Stimulated activated CD8-positive, alpha-beta memory T cell treated with anti-CD3 and anti-CD28 coated beads, Interleukin-4, amount 100 ng/mL, for 4 hours (primary cell): ENCODE measurements at places on chromosomes 5 and 9.

GRCh38 chr9:89515416-89515815, 17.5 kb upstream of the SEMA4D start:
- DNase-seq: no peak

GRCh38 chr9:78003730-78004129, 27.9 kb downstream of the GNAQ start:
- DNase-seq: no peak

DNA sequence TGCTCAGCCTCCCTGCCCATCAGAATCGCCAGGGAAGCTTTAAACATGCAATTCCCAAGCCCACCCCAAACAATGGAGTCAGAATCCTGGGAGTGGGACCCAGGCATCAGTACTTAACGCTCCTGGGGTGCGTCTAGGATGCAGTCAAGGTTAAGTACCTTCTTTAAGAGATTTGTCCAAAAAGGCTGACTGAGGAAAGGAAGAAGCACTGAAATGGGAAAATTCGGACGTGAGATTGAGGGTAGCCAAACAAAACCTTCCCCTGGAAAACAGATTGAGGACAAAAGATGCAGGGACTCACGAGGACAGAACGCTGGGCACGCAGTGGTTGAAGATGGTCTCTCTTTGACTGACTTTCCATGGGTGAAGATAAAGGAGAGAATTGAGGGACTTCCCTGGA, 143.5 kb downstream of the MTX3 start:
- no peak for DNase-seq

GRCh38 chr9:111427186-111427585, 57.0 kb downstream of the ECPAS start:
- no peak for DNase-seq

- no peak for DNase-seq
Observed at GRCh38 chr9:107793541-107793940, 304.0 kb upstream of the KLF4 start.

DNA sequence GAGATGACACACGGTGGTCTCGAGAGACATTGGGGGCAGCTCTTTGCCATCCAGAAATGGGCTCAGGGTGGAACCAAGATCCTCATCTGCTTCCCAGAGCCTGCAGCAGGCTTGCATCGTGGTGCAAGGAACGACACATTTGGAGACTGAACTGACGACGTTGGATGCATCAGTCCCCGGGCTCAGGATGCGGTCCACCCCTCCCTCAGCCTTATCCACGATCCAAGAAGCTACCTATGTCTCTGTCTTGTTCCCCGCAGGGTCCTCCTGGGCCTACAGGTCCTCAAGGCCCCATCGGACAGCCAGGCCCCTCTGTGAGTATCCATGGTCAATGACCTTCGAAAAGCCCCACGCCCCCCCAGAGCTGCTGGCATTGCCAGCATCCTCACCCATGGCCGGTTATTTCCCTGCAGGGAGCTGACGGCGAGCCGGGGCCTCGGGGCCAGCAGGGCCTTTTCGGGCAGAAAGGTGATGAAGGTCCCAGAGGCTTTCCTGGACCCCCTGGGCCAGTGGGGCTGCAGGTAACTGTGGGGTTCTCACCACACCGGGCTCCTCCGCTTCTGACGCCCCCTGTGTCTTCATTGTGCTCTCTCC, 69.4 kb upstream of the FCN2 start:
- no peak for DNase-seq

DNA sequence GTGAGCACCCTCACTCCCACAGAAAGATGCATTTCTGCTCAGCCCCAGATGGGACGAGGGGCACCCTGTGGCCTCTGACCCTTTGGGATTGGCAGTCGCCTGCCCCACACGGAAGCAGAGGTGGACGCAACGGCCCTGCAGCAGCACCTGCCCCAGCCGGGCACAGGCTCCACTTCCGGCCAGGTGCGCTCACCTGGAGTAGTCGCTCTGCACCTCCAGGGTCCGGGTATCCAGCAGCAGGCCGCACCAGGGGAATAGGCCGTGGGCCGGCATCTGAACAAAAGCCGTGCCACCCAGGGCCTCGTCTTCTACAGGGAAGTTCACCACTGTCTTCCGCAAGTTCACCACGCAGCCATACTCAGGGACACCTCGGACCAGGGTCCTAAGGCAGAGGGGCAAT, 30.7 kb downstream of the TERT start:
- DNase-seq: no peak

- no peak for DNase-seq
Observed at GRCh38 chr9:5869315-5870019, 21.2 kb upstream of the MLANA start.

GRCh38 chr5:173090639-173091038, 34.5 kb downstream of the CREBRF start:
- DNase-seq: no peak

DNA sequence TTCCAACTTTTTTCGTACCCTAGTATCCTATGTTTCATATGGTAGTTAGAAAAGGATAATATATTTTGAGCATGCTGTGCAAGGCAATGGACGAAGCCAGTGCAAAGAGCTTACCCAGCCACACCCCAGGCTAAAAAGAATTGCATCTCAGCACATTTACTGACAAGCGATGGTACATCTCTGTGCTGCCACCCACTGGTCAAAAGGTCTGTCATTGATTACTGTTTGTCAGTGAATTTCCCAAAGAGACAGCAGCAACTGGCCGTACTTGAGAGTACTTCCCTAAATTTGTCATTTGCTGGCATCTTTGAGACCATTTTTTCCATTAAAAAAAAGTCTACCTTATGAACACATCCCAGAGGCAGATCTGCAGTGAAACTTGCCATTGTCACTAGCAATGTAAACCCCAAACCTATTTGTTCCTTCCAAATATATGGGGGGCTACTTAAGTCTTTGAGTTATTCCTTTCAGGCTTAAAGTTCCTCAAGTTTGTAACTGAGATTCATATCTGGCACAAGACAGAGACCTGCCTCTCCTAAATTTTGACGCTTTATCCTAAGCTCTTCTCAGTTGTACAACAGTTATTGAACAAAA, 184.3 kb downstream of the CTNND2 start:
- DNase-seq: no peak

DNA sequence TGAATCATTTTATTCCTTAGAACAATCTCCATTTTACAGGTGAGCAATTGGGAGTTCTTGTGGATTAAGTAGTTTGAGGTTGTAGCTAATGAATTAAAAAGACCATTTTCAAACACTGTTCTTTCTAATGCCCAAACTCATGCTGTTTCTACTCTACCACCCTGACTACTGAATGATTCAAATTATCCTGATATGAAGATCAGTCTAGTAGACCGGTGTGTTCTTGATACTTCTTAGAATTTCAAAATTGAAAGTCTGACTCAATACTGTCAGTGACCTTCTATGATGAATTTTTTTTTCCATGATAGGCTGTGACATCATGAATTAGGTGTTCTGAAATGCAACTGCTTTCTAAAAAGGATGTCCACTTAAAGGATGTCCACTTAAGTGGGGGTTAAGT, 515.5 kb downstream of the DMAC1 start:
- no peak for DNase-seq

DNA sequence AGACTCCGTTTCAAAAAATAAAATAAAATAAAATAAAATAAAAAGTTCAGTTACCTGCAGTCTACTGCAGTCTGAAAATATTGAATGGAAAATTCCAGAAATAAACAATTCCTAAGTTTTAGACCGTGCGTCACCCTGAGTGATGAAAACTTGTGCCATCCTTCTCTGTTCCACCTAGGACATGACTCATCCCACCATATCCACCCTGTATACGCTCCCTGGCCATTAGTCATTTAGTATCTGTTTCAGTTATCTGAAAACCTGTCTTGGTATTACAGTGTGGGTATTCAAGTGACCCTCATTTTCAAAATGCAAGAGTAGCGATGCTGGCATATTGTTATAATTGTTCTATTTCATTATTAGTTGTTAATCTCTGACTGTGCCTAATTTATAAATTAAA, 51.8 kb upstream of the TEX48 start:
- no peak for DNase-seq

DNA sequence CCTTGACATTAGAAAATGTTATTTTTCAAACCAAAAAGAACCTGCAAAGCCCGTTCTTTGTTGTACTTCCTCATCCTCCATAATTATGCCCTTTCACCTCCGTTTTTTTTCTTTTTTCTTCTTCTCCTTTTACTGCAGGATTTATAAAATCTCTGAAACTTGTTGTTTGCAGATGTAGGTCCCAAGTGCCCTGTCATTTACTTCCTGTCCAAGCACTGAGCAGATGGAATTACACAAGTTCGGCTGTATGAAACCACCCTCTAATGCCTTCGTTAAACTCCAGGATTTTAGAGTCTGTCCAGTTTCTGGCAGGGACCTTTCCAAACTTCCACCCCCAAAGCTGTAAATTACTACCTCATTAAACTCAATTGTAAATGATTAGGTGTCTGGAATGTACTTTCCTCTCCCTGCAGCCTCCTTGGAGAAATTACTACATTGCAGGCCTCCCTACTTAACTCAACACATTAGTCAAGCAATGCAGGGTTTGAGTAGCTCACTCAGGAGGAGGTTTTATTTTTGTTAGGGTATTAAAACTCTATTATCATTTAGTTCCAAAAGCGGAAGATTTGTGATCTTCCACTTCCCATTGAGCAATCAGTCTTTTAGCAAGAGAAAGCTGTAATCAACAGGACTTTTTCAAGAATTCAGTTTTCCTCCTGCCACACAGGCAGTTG, 125.6 kb upstream of the LPAR1 start:
- no peak for DNase-seq

GRCh38 chr9:117887383-117887782, 183.2 kb downstream of the TLR4 start:
- no peak for DNase-seq

DNA sequence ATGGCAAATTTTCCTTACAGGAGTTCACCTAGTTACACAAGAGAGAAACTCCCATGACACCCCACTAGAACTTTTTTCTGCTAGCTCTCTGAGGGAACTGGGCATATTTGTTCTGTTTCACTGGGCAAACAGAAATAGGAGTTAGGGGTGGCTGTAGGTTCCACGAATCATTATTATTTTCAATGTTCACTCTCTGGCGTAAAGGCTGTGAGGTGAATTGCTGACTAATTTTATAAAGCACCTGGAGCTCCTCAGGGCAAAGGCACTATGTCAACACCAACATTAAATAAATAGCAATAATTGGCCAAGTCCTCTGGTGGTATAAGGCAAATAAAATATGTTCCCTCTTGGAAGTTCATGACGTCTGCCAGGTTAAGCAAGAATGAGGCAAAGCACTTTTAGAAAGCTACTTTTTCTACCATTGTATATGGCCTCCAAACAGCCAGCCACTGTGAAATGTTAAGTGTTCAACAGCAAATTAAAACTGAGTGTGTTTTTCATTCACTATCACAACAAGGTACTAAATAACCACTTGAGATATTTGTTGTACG, 344.6 kb downstream of the PDE4D start:
- no peak for DNase-seq

- no peak for DNase-seq
Observed at GRCh38 chr5:177547736-177548135, 6.6 kb downstream of the FAM193B start.

DNA sequence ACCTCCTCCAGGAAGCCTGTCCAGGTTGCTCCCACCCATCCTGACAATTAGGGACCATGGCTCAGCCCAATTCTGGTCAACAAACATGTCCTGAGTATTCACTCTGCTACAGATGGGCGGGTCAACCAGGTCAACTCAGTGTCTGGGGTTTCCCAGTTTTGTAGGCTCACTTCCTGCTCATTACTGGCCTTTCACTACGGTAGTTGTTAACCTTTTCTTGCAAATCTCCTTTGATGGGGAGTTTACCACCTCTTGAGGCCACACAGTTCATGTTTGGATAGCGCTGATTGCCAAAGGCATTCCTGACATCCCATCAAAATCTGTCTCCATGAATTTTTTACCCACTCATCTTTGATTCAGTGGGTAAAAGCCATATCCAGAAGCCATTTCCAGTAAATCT, 13.8 kb downstream of the TMEM8B start:
- no peak for DNase-seq

- DNase-seq: no peak
Observed at GRCh38 chr5:89988129-89988810, 421.3 kb downstream of the CETN3 start.

DNA sequence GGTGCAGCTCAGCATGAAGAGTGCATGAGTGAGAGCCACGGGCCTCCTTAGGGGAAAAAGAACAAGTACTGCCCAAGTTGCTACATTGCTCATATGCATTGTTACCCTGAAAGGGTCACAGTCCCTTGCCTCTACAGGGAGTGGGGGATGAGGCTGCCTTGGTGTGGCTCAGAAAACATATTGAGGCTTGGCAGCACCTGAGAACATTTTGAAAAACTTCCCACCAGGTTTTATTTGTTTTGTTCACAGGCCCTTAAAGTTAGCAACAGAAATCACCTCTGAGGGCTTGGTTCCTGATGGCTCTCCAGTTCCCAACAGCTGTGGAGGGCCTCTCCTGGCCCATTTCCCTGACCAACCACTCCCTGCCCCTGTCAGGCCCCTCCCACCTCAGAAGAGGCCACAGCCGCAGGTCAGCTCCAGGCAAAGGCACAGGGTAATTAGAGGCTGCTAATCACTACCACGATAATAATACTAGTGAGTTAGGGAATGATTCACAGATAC, 90.7 kb upstream of the ADRA1B start:
- DNase-seq: no peak

DNA sequence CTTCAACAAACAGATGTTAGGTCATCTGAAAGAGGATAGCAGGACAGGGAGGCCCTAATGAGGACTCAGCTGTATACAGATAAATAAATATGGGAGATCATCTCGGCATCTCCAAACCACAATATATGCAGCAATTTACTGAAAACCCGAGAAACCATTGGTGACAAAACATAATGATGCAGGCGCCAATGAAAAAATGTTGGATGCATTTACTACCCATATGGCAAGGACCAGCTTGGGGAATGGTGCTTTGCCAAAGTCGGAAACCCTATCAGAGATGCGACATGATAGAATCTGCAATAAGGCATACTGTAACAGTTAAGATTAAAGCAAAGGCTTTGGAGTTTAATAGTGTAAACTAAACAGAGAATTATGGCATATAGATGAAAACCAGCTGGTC, 92.0 kb downstream of the SNCAIP start:
- no peak for DNase-seq

- DNase-seq: no peak
Observed at GRCh38 chr5:2748179-2748860, 3.2 kb downstream of the IRX2 start.

GRCh38 chr9:99787556-99787955, 34.1 kb upstream of the NR4A3 start:
- DNase-seq: no peak

DNA sequence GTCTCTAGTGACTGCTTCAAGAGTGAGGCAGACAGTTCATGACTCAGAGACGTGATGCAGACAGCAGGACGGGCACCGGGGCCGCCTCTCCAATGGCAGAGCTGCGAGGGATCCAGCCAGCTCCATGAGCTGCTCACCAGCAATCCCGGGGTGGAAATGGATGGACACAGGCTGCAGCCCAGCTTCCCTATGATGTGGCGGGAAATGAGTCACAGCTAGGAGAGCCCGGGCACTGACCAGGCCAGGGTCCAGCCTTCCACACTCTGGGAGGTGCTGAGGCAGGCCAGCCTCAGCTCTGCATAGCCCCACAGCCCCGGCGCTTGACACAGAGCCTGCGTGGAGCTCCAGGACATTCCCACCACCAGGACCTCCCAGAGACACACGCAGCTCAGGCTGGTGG, 244.8 kb upstream of the IRX2 start:
- DNase-seq: no peak
